ENCODE measurements at places on chromosomes 11 and 22. TPM values are rescaled to one million over a fixed set of nuclear protein-coding genes. Genes with fewer than 3 reads are reported as not detected.

DNA sequence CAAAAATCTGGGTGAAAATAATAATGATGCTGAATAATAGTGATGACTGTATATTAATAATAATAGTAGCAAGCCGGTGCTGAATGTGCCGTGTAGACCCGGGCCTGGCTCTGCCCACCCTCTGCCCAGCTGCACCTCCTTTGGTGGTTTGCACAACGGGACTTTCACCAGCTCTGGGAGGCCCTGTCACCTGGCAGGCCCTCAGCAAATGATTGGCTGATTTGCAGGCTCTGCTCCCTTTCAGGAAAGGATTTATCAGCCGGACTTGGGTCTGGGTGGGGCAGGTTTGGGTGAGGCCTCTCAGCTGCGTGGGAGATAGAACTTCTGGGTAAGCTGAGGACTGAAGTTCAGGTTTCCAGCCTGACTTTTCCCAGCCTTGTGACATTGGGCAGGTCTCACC lies 21.4 kb downstream of the KIAA1671 start:
- no peak for DNase-seq

The KRTAP5-9 gene
- polyA plus RNA-seq, result not detected

DNA sequence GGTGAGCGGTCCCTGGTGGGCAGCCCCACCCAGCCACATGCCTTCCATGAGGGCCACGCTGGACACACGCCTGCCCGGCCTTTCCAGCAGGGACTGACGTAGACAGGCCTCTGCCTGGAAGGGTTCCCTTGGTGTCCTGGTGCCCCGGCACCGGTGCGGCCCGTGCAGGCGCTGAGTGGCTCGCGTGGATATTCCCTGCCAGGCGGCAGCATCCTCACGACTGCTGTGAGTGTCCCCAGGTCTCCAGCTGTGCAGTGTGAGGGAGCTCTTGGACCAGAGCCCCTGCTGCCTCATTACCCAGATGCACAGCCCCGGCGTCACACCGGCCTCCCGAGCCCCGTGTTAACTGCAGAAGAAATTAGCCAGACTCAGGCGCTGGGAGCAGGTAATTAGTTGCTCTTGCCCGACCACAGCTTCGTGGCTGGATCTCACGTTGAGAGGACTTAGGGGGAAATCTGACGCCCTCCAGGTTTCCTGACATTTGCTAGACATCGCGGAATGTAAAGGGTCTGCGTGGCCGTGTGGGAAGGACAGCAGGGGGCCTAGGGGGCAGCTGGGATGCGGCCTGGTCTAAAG lies 1196.3 kb downstream of the BRD1 start:
- DNase-seq, result no peak

The SSTR3 gene
- not detected for polyA plus RNA-seq

DNA sequence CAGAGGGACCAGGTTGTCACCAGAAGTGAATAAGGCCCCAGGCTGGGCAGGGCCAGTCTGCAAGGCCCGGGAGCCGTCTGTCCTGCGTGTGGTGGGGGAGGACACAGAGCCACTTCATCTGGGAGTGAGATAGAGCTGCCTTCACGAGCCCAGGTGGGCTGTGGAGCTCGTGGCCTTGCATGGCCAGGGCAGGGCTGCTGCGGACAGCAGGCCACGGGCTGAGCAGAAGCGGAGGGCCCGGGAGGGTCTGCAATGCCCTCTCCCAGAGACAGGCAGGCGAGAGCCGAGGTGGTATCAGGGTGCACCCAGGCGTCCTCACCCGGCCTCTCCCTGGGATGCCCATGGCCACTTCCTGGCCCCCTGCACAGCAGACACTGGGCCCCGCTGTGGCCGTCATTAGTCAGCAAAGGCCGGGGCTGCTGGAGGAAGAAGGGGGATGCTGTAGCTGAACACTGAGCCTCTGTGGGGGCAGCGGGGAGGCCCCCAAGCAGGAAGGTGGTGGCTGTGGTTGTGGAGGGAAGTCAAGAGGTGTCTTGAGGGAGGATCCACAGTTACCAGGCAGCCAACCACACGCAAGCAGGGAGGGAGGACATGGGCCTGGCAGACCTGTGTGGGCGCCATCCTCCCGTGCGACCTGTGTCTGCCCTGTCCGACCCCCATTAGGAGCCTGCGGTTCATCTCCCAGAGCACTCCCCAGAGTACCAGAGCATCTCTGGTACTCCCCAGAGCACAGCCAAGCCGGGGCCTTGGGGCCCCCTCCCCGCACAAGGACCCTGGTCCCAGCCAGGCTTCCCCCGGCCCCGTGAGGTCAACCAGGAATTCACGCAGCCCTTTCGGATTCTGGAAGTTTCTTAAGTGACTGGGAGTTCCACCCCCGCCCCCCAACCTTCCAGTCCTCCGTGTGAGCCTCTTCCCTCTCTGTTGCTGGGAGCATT lies 1109.5 kb downstream of the BRD1 start:
- DNase-seq, result no peak

The HSCB gene
- 25.9 TPM for polyA plus RNA-seq

The SMTNL1 gene
- not detected for polyA plus RNA-seq

The USP2 gene
- 0.33 TPM for polyA plus RNA-seq

DNA sequence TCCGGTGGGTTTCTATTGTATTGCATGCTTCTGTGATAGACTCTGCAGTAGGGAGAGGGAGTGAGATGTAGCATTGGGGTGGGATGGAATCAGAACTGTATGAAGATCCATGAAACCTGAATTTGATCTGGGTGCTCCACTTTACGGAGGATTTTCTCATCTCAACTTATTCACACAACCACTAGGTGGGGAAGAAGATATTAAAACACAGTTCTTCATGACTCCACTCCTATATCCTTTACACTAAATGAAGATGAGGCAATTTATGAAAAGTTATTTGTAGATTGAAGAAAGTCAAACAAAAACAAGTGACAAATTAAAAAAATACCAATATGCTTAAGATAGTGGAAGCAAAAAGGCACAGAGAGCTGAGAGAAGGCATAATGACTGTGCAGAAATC lies 92.6 kb upstream of the PDGFD start:
- DNase-seq, result peak; percentile 3

DNA sequence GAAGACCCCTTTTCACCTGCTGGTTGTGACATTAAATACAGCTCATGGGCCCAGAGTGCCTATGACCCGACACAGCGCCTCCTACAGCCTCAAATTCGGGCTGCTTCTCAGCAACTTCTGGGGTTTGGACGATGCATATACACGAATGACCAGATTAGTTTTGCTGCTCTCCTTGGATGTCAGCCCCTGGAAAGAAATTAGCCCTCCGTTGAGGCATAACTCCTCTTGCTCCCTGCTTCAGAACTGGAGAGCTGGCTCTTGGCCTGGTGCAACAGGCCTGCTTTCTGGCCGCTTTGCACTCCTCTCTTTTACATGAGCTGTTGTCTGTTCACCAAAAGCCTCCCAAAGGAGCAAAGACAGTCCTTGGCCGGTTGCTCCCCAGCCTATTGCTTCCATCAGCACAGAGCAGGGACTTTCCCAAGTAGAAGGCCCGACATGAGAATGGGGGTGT lies 3.3 kb downstream of the TECTA start:
- no peak for DNase-seq

DNA sequence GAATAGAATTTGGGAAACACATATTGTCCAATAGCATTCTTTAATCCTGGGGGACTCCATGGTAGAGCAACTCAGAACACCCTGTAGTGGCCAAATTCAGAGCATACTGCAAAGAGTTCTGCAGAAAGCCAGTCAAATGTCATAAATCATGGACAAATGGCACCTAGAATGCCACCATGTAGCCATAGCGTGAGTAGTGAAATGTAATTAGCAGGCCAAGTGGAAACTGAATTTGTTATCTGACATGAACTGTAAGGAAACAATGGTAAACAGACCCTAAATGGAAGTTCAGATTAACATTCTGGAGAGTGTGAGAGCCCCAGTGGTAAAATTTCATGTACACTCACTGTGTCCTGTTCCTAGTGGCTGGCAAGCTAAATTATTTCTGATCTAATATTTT lies 7.0 kb upstream of the PRSS23 start:
- no peak for DNase-seq

GRCh38 chr11:32073644-32074026 lies 17.2 kb upstream of the RCN1 start:
- DNase-seq, result no peak

DNA sequence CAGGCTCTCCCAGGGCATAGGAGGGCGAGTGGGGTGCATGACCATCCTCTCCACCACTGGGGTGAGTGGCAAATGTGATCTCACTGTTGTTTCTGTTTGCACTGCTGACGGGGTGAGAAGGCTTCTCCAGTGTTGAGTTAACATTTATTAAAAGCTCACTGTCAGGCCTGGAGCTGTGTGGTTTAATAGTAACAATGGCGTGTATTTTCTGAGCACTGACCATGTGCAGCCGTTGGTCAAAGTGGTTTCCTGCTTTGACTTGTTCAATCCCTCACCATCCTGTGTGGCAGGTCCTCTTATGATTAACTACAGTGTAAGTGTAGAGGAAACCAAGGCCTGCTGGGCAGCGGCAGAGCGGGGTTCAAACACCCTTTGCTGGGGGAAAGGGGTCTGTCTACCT lies 4.4 kb downstream of the A4GALT start:
- no peak for DNase-seq

The UBQLNL gene
- polyA plus RNA-seq, result 0.20 TPM

DNA sequence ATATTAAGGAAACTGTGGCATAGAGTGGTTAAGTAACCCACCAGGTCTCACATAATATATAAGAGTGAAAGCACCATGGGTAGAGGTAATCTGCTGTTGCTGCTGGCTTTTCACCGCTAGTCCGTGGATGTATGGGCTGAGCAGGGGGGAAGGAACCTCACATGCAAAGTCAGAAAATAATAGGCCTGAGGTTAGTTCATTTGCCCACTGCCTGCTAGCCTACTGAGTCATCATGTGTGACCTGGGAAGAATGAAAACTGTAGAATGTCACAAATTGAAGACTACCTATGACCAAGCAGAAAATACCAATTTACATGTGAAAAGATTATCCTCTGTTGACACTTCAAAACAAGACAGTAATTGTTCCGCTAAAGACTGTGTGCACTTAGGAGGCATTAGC lies 560.1 kb upstream of the FAT3 start:
- no peak for DNase-seq

The SLC5A4 gene
- polyA plus RNA-seq, result not detected

GRCh38 chr22:48753752-48754517 lies 1073.7 kb downstream of the BRD1 start:
- no peak for DNase-seq

DNA sequence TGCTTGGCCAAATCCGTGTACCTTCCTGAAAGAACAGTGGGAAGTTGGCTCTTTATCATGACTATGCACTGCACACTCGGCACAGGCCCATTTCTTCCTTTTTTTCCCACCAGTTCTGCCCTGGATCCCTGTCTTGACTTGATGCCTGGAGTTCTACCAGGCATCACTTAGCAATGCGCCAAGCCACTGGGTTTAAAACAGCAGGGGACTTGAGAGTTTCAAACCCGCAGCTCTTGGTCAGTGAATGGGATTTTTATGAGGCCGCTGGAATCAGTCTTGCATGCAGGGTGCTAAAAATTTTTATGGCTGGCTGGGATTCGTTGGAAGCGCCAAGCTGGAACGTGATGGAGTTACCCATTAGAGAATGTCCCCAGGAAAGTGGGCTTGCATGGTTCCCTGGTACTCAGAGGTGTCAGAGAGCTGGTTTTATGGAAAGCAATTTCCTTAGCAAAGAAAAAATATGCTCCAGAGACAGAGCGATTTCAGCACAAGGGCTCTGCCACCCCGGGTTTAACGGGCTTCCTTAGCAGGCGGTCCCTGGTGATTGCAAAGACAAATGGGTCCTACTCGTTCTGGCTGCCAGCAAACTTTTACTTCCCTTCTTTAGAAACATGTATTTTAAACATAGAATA lies 432.9 kb downstream of the TENM4 start:
- no peak for DNase-seq

GRCh38 chr11:101176381-101176780 lies 46.8 kb upstream of the PGR start:
- DNase-seq, result no peak

DNA sequence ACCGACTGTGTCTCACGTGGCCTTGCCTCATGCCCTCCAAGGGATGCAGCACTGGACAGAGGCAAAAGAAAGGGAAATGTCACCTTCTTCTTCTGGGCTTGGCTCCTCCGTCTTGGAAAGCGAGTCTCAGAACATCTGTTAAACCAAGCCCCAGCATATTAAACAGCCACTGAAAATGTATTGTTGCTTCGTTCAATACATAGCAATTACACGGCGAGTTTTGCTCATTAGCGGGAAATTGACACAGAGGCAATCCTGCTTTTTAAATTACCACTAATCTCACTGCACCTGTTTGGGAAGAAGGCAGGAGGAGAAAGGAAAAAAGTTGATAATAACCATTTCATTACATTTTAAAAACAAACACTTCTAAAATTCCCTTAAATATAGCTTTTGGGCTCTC lies 72.1 kb downstream of the SEZ6L start:
- DNase-seq, result no peak

DNA sequence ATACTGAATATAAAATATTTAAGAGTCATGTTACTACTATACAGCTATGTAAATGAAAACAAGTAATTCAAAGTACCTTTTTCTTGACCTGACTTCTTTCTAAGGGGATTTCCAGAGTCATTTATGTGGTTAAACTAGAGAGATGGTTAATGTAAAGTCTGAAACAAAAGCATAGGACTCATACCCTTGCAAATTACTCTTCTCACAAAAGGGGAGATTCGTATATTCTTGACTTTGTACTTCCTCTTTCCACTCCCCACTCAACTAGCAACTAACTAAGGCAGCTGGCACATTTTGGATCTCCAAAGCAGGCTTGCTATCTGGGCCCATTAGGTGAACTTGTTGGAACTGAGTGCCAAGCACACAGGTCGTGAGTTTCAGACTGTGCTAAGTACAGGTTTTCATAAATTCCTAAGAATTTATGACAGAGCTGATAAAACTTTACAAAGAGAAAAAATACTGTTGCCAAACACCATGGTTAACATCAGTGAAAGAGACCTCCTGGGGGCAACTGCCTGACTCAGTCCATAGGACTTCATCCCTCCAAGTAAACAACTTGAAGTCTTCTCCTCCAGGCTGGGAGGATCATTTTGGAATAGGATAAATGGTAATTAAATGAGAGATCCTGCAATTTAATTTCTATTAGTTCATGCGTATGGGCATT lies 77.0 kb upstream of the DDI1 start:
- peak; percentile 51 for DNase-seq

GRCh38 chr11:35147235-35147634 lies 8.3 kb downstream of the CD44 start:
- peak; percentile 32 for DNase-seq

The SIK2 gene
- 5.9 TPM for polyA plus RNA-seq

DNA sequence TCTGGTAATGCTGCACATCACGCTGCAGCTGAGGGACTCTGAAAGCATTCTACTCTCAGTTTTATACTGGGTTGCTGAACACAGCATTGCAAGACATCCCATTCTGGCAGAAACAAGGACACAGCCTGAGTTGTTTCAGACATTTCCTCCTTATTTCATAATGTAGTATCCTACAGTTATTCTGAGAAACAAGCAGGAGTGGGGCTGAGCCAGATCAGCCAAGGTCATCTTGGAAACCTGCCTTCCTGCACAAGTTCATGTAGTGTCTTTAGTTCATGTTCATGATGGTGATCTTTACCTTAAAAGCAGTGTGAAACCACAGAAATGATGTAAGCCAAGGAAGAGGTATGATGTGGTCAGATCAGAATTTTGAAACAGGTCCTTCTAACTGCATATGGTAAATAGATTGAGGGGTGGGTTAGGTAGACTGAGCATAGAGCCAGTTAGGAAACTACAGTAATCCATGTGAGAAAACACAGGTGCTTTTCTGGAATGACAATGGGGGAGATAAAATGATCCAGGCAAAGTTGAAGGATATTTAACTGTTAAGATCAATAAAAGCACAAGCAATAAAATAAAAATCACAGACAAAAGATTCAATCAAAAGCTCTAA lies 1686.8 kb downstream of the LRRC4C start:
- DNase-seq, result no peak

GRCh38 chr22:43126501-43127165 lies 16.1 kb downstream of the BIK start:
- peak; percentile 83 for DNase-seq

Data from GM23248 (cell line).